ENCODE measurements at places on chromosomes 5 and 9. TPM values are rescaled to one million over a fixed set of nuclear protein-coding genes. Genes with fewer than 3 reads are reported as not detected.

DNA sequence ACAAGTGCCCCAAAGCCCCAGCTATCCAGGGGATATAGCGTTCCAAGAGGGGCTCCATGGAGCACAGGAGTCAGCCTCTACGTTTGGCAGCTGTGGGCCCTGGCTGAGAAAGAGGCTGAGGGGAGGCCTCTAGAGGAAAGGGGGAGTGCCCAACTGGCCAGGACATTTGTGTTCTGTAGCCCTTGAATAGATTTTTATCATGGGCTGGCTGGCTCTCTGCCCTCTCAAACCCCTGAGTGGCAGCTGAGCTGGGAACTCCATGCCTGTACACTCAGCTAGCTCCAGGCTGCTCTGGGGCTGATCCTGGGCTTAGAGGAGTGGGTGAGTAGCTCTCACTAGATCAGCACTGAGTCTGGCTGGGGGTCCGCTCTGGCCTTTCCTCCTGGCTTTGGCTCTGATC, 285.0 kb downstream of the ZSWIM6 start:
- no peak for DNase-seq

DNA sequence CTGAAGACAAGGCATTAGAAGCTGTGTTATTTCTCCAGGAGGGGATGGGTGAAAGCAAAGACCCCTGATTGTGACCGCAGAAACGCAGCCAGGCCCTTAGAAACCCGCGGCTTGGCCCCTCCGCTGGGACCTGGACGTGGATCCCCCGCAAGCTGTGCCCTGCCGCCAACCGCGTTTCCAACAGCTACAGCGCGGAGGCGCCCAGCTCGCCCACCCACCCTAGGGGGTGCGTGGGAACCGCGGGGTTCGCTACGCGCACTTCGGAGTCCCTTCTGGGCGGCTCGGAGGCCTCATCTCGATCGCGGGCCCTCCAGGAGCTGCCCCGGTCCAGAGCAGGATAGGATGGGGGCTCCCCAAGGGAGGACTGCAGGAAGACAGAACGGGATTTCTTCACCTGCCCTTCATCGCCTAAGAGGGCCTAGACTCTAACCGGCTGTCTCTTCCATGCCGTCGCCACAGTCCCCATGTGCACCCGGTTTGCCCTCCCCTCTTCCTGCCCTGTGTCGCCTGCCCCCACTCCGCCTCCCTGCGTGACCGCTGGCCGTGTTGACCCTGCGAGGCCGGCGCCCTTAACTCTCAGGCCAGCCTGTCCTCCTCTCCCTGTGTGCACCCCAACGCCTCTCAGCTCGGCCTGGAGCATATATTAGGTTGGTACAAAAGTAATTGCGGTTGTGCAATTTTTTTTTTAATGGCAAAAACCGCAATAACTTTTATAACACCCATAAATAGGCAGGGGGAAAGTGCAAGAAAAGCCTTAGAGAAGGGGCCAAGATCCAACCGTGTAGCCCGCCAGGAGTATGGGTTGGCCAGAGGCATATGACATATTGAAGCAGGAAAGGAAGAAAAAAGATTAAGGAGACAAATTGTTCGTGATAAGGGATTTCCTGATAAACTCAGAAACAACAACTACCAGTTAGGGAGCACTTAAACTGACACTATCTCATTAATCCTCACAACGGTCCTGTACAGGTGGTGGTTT, 68.1 kb upstream of the FREM1 start:
- no peak for DNase-seq

DNA sequence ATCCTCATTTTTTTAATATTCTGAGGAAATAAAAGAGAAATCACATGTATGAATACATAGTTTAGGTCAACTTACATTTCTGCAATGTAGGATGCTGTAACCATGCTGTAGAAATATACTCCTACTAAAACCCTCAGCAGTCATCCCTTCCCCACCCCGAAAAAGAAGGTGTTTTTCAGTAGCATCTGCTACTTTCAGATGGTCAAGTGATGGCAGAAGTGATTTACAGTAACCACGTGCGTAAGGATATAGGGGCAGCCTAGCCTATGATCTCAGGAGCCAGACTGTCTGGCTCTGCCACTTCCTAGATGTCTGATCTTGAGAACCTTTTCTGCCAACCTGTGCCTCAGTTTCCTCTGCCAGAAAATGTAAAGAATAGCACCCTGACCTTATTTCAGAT, 26.0 kb upstream of the SYK start:
- no peak for DNase-seq

PCDHGA6 gene
- total RNA-seq = 6.8 TPM

All from esophagus muscularis mucosa (tissue), 4 donors.